ENCODE measurements at places on chromosomes 4 and X.

GRCh38 chr4:181030961-181031360, 1212.2 kb upstream of the TENM3 start:
- DNase-seq = no peak

GRCh38 chr4:121998024-121998423, 46.2 kb upstream of the TRPC3 start:
- DNase-seq = no peak

- peak; percentile 68 for DNase-seq
Measured at GRCh38 chrX:69165087-69165651, at the start of gene PJA1. PJA1 (minus strand) TSS chrX:69165453; CDS start chrX:69163073, 2,380 bp downstream.

- no peak for DNase-seq
Measured at GRCh38 chr4:176036585-176037205, 28.9 kb upstream of the WDR17 start.

DNA sequence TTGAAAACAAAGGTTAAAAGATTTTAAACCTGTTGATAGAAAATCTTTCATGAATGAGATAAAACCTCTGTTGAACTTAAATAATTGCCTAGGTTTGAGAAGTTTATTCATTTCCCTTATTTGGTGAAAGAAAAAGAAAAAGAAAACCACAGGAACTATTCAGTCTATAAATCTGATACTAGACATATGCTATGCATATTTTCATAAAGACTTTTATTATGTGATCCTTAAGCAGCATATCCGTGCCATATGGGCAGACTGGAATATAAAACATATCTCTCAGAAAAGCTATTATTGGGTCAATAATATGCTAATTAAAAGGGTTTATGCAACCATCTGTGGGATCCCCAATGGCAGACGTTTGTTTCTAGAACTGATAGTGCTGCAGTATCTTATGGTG, 178.7 kb downstream of the RASL11B start:
- DNase-seq = no peak
